ENCODE measurements at places on chromosomes 4 and X.

GRCh38 chr4:20172070-20172760 lies 79.5 kb upstream of the SLIT2 start:
- DNase-seq, result no peak
- H3K4me3 ChIP-seq, result no peak overlapping the region
- H3K27me3 ChIP-seq, result no peaks in the 10 kb centered on the region

- H3K4me3 ChIP-seq, result no peak overlapping the region
- peak; percentile 30 for DNase-seq
- H3K27ac ChIP-seq, result no peak overlapping the region
- no peaks in the 10 kb centered on the region for H3K4me1 ChIP-seq
- H3K27me3 ChIP-seq, result no peaks in the 10 kb centered on the region
Measured at GRCh38 chrX:69150281-69150960, 14.8 kb downstream of the PJA1 start.

- DNase-seq, result no peak
- no peaks in the 10 kb centered on the region for H3K4me1 ChIP-seq
- no peaks in the 10 kb centered on the region for H3K36me3 ChIP-seq
Measured at GRCh38 chr4:141391293-141391692, 170.6 kb downstream of the ZNF330 start.

DNA sequence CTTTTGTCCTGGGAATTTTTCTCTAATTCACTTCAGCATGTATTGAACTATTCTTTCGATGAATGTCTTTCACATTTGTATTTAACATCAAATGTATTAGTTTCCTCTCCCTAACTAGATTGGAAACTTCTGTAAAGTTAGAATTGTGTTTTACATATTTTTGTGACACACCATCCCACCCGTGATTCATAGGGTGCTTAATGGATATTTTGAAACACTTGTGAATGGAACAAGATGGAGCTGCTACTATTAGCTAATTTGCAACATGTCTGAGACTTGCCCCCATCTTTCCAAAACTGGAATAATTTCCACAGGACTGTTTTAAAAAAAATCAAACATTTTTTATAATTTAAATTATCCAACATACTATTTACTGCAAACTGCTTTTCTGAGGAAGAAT lies 30.2 kb upstream of the GNPDA2 start:
- H3K4me3 ChIP-seq, result no peak overlapping the region
- H3K36me3 ChIP-seq, result no peaks in the 10 kb centered on the region
- no peak overlapping the region for H3K27ac ChIP-seq
- no peaks in the 10 kb centered on the region for H3K4me1 ChIP-seq
- DNase-seq, result no peak
- H3K27me3 ChIP-seq, result no peaks in the 10 kb centered on the region

- no peaks in the 10 kb centered on the region for H3K4me1 ChIP-seq
- H3K4me3 ChIP-seq, result no peak overlapping the region
- no peaks in the 10 kb centered on the region for H3K36me3 ChIP-seq
- DNase-seq, result no peak
- H3K27me3 ChIP-seq, result no peaks in the 10 kb centered on the region
Measured at GRCh38 chr4:105483840-105484239, 10.0 kb upstream of the PPA2 start.

- H3K4me1 ChIP-seq, result peaks cover 11% of the 10 kb centered on the region
- H3K27ac ChIP-seq, result no peak overlapping the region
- H3K27me3 ChIP-seq, result no peaks in the 10 kb centered on the region
- no peak overlapping the region for H3K4me3 ChIP-seq
- no peak for DNase-seq
Measured at GRCh38 chr4:119731778-119732177, 103.2 kb upstream of the PDE5A start.

Measured in HepG2 (cell line).